ENCODE measurements at places on chromosomes 4 and X.

- no peak for DNase-seq
Observed at GRCh38 chr4:991451-992296, 1.5 kb downstream of the SLC26A1 start.

GRCh38 chr4:10832806-10833628 is 148.4 kb upstream of the CLNK start:
- no peak for DNase-seq

DNA sequence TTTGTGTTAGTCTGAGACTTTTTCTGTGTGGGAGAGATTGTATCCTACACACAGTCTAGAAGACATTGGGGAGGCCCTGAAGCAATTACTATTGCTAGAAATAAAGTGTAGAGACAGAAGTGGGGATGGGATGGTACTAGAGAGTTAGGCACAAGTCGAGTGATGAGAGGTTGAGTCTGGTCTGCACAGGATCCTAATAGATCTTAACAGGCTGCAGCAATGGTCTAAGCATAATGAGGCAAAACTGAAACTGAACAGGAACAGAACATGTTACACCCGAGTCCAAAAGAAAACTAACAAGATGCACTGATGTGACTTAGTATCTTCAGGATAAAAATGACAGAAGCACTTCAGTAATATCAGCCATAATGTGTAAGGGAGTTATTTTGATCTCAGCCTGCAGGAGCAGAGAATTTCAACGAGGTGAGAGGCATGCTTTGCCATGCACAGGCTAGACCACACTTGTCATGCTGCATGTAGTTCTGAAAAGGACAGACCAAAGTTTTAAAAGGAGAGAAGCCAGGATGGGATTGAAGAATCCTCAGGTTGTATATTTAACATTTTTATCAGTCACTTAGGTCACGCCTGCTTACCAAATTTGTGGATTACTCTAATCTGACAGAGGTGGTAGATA is 205.8 kb upstream of the BOD1L1 start:
- DNase-seq, result no peak

GRCh38 chr4:82493721-82494425 is 63.5 kb downstream of the ENOPH1 start:
- peak; percentile 43 for DNase-seq

- no peak for DNase-seq
Observed at GRCh38 chrX:33062041-33062440, 149.3 kb downstream of the DMD start.

DNA sequence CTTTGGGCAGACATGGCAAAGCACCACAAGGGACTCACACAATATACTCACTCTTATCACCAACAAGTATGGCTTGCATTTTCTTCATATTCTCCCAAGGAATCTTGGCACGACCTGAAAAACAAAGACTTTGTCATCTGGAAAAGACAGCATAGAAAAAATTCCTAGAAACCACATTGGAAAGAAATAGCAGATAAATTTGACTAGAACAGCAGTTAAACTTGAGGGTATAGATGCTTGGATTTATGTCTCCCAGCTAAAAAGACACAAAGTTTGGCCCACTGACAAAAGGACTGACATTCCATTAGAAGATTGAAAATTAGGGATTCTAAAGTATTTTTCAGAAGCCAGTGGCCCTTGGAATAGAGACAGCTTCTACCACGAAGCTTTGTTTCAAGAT is 6.9 kb upstream of the VEGFC start:
- DNase-seq, result no peak

- peak; percentile 81 for DNase-seq
Observed at GRCh38 chr4:108360754-108361445, 192.2 kb upstream of the LEF1 start.

GRCh38 chr4:26325191-26325590 is 4.4 kb downstream of the RBPJ start:
- DNase-seq, result peak; percentile 66

DNA sequence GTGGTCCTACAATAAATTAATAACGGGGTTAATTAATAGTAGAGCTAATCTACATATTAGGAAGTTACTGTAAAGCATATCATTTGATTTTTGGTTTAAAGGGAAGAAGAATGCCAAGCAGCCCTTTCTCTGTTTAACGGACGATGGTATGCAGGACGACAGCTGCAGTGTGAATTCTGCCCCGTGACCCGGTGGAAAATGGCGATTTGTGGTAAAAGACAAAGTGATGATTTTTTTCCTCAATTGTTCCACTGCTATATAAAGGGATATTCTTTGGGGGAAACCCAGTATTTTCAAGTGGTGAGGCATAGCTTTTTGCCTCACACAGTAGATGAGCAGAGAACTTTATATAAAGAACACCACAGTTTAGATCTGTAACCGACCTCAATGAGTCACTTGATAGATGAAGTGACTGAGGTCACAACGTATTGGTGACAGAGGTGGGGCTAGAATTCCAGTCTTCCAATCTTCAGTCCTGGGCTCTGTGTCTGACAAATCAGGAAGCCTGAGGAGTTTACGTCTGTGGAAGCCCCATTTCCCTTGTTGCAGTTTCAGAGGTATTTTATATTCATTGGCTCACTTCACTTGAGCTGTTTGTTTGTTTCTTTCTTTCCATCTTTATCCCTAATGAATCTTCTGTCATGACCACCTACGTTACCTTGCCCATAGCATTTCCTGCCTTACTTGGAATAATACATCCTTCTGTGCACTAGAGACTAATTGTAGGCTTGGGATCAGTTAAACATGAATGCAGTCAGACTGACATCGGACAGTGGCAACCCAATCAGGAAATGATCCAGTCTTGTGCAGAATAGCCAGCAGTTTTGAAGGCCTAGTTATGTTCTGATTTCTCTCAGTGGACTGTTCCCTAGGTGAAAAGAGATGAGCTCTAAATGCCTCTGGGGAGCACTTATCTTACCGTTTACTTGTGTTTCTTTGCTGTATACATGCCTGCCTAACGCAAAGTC is 30.1 kb downstream of the ZRSR2 start:
- DNase-seq, result peak; percentile 17

DNA sequence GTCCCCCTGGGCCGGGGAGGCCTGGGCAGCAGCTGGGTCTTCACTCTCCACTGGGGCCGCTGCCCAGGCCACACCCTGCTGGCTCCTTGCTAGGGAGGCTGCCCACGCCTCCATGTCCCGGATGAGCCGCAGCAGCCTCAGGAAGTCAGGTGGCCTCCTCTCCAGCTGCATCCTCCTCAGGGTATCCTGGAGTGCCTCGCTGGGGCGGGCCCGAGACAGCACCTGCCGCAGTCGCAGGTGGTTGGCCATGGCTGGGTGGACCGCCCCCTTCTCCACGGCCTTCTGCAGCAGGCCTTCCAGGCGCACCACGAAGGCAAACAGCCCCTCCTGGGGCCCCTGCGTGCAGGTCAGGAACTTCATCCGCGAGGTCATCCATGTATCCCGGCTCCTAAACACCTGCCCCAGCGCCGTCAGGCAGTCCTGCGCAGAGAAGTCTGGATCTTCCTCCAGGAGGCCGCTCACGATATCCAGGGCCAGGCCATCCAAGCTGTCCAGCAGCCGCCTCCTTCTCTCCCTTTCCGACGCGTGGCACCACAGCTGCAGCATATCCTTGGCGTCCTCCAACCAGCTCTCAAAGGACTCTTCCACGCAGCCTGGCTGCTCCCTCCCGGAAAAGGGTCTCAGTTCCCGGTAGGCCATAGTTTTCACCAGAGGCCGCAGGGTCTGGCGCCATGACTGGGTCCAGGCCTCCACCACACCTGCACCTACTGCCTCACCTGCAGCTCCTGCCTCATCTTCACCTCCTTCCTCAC is 2.1 kb downstream of the PNMA6F start:
- DNase-seq, result no peak

DNA sequence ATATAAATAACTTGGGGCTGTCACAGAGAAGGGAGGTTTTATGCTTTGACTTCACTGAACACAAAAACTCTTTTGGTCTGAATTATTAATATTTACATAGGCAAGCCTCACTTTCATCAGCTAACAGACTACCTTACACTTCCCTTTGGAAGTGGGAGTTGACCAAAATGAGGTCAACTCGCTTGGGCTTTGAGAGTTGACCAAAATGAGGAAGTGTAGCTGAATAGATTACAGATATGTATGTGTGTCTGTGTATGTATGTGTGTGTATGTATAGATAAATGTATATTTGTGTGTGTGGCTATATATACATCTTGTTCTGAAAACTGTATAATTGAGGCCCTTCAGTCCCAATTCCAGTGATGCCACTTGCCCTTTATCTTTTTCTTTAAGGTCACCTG is 113.3 kb upstream of the IL13RA1 start:
- no peak for DNase-seq

- no peak for DNase-seq
Observed at GRCh38 chr4:157304769-157305168, 84.2 kb downstream of the GRIA2 start.

GRCh38 chr4:107913283-107913899 is 18.0 kb upstream of the CYP2U1 start:
- DNase-seq, result peak; percentile 70

DNA sequence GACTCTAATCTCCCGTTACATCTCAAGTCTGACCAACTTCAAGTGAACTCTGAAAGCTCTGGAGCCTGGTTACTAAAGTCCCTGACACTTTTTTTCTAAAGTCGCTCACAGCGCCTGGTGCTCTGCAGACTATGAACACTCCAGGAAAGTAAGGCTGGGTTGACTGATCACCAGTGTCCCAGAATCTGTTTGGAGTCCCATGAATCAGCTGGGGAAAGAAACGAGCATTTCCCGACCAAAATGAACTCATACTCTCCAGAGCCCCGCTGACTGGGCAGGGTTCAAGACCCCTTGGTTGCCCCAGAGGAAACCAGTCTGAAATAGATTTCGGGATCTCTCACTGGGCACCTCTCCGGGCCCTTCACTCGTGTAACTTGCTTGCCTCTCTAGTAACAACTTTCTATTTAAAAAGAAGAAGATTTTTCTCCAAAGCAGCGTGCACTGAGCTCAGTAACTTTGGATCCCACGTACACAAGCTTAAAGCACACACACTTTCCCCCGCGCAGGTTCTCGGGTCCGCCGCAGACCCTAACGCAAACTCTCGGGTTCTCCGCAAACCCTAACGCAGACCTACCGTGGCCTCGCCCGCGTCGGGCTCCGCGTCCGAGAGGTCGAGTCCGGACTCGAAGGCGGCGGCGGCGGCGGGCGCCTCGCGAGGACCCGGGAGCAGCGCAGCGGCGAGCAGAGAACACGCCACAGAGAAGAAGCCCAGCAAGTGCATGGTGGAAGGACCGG is 964 bp downstream of the VEGFC start:
- DNase-seq, result peak; percentile 67

- DNase-seq, result no peak
Observed at GRCh38 chrX:9862525-9862924, 76.3 kb downstream of the SHROOM2 start.

GRCh38 chr4:145484225-145484846 is 2.7 kb downstream of the SMAD1 start:
- DNase-seq, result no peak

- no peak for DNase-seq
Observed at GRCh38 chr4:83230928-83231327, 53.7 kb downstream of the COQ2 start.

DNA sequence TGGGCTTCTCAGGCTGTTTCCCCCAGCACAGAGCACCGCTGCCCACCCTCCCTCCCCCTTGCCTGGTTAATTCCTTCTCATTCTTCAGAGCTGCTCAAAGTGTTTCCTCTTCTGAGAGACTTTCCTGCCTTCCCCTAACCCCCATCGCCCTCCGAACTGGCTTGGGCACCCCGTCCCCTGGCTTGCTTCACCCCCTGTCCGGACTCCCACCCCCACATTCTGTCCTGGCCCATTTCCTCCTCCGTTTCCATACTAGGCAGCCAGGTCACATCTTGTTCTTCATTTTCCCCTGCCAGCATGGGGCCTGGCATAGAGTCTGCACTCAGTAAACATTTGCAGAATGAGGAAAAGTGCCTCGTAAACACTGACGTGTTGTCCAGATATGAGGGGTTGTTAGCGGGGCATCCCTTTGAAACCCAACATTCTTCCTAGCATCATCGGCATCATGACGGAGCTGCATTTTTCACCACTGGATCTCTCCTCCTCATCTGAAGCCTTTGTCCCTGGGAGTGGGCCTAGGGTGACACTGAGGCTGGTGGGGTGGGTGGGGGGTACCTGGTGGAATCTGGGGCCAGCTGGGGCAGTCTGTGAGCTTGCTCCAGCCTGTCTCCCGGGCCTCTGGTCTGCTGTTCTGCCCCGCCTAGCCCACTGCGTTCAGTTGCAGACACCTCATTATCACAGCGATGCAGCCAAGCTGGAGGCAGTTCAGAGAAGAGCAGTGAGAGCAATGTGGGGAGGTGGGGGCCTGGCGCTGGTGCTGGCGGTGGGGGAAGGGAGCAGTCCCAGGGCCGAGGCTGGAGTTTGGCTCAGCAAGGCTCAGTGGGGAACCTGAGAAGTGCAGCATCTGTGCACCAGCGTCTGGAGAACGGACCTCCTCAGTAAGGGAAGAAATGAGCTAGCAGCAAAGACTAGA is 149.4 kb upstream of the PJA1 start:
- no peak for DNase-seq

GRCh38 chrX:130836447-130836846 is 66.6 kb downstream of the ENOX2 start:
- no peak for DNase-seq
